Dermis microvascular lymphatic vessel endothelial cell (primary cell): ENCODE measurements at places on chromosomes 3 and 15.

GRCh38 chr15:64386291-64386690 is 1.3 kb upstream of the TRIP4 start:
- no peak for DNase-seq

- DNase-seq: no peak
Observed at GRCh38 chr3:17969985-17970568, 227.6 kb upstream of the TBC1D5 start.

DNA sequence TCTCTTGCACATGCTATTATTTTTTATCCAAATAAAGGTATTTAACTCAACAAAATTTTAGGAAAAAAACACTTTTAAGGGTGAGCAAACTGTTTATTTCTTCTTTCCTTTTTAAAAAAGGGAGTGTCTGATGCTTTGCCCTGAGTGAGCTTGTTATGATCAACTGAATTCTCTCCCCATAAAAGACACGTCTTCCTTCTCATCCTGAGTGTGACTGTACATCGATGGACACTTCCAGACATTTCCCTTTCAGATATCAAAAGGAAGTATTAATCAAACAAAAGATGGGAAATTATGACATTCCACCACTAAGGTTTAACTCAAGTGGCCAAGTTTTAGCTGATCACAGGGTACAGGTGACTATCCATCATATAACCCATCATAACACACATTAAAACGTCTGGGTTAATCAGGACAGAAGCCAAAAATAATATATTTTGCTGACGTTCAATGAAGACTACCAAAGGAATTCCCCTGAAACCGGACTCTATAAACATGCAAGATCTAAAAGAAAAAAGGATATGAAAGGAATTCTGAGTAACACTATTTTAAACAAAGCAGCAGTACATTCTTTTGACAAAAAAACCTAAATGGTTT is 354.8 kb downstream of the MECOM start:
- DNase-seq: peak; percentile 92

DNA sequence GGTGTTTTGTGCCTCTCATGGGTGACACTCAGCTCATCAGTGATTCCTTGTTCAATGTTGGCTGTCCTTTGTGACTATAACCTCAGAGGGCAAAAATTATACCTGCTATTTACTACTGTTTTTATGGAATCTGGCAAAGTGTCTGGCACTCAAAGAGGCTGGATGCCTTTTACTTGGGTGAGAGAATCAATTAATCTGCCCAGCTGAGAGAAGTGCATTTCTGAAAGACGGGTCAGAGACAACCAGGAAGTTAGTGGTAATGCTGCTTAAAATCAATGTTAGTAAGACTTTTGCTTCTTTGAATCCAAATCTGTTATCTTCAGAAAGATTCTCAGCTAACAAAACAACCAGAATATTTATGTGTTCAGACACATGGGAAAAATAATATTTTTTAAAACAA is 436.2 kb upstream of the SUCLG2 start:
- no peak for DNase-seq

DNA sequence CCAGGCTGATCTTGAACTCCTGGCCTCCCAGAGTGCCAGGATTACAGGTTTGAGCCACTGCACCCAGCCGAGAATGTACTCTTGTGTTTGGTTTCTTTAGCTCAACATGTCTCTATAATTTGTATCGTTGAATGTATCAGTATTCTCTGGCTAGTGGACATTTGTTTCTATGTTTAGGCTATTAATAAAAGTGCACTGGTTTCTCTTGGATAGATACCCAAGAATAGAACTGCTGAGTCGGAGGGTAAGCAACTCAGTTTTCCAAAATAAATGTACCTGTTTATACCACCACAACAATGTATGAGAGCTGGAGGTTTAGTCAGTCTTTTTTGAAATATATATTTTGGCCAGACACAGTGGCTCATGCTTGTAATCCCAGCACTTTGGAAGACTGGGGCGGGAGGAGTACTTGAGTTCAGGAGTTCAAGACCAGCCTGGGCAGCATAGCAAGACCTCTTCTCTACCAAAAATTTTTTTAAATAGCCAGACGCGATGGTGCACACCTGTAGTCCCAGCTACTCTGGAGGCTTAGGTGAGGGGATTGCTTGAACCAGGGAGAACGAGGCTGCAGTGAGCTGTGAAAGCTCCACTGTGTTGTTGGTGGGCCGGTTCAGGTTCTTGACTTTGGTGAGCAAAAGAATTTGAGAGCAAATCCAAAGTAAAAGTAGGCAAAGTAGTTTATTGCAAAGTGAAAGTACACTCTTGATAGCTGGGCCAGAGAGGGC is 7.7 kb upstream of the IVD start:
- DNase-seq: no peak

DNA sequence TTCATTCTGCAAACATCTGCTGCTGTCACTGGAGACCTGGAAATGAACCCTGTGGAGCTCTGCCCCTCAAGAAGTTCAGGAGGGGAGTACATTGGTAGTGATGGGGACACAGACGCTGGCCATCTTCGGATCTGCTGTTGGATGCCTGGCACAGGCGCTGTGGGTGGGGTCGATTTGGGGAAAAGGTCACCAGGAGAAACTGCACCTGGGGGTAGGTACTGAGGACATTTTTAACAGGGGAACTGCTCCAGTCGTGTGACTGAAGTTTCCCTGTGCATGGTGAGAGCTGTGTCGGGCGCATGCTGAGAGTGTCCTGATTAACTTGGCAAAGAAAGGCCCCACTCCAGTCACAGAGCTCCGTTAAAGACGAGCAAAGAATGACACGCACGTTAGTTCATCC is 3.4 kb downstream of the UROC1 start:
- no peak for DNase-seq

- DNase-seq: no peak
Observed at GRCh38 chr3:154111365-154111935, 9.7 kb upstream of the ARHGEF26 start.

- no peak for DNase-seq
Observed at GRCh38 chr3:45123030-45123429, 23.1 kb downstream of the CDCP1 start.

- DNase-seq: no peak
Observed at GRCh38 chr15:63879995-63880394, 46.2 kb upstream of the HERC1 start.

- peak; percentile 5 for DNase-seq
Observed at GRCh38 chr3:180617049-180617448, 15.1 kb downstream of the TTC14 start.

DNA sequence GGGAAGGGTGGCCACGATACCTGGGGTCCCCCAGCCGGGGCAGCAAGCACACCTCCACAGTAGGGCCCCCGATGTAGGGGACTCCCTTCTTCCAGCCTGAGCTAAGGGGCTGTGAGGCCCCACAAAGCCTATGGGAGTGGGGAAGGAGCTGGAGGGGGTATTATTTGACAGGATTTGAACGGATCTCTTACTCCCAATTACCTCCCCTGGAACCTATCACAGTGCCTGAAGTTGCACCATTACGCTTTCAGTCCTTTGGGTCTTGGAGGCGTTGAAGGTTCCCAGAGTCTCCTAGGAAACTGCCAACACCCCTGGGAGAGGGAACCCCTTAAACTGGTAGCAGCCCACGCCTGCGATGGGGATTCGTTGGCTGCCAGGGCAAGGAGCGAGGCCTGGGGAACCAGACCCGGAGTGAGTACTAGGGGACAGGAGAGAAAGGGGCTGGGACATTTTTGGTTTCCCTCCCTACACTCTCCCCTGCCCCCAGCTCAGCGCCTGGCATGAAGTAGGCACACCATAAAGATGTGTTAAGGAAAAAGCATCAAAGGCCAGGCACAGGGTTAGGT is 409 bp upstream of the LHFPL4 start:
- DNase-seq: no peak

GRCh38 chr15:89179966-89180875 is 41.2 kb downstream of the RLBP1 start:
- peak; percentile 87 for DNase-seq
